ENCODE measurements at places on chromosomes 2 and 18. TPM values are rescaled to one million over a fixed set of nuclear protein-coding genes. Genes with fewer than 3 reads are reported as not detected.

Gene GPAT2
- polyA plus RNA-seq = 4.2 TPM

Gene RGPD3
- 0.22 TPM for polyA plus RNA-seq

Gene SKOR2
- not detected for polyA plus RNA-seq

Gene ZSWIM2
- not detected for polyA plus RNA-seq

Gene ANKRD30B
- polyA plus RNA-seq = not detected

Gene NT5DC4
- polyA plus RNA-seq = not detected

Gene ITGB1BP1
- 55.9 TPM for polyA plus RNA-seq

Gene PTPRM
- polyA plus RNA-seq = 80.2 TPM

Gene GKN1
- 0.25 TPM for polyA plus RNA-seq

Gene MARCHF7
- polyA plus RNA-seq = 103 TPM

Gene MPV17
- polyA plus RNA-seq = 46.8 TPM

Gene RTP5
- not detected for polyA plus RNA-seq

Gene CASP10
- 7.0 TPM for polyA plus RNA-seq

Gene M1AP
- 0.27 TPM for polyA plus RNA-seq

Gene CHRNA1
- polyA plus RNA-seq = 128 TPM

Gene KIAA2012
- 0.19 TPM for polyA plus RNA-seq

GRCh38 chr2:216570357-216570756 lies 62.9 kb upstream of the IGFBP2 start:
- no peak for DNase-seq

- no peak for DNase-seq
Measured at GRCh38 chr18:11042247-11042646, 107.1 kb downstream of the PIEZO2 start.

DNA sequence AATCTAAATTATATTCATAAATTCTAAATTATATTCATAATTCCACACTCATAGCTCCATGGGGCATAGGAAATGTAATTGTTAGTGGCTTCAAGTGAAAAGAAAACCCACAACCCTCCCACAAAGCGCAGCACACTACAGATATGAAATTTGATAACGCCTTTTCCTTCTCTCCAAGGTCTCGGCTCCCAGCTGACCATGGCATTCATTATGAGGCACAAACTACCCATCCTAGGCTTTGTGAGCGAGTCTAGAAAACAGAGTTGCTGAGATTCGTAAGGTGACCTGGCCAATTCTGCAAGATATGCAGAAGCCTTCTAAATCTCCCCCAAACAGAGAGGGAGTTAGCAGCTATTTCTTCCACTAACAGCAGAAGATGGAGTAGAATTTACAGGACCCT lies 5.4 kb downstream of the NPPC start:
- DNase-seq = no peak

DNA sequence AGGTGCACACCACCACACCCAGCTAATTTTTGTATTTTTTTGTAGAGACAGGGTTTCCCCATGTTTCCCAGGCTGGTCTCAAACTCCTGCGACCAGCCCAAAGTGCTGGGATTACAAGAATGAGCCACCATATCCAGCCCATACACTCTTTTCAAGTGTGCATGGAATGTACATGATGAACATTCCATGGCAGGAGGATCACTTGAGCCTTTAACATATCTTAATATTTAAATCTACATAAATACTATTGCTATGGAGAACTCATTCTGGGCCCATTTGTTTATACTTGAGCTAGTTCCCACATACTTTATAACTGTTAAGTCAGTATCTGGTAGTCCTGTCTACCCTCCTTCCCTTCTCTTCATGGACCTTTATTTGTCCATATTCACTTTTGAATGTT lies 48.4 kb downstream of the RPE start:
- DNase-seq = no peak

- no peak for DNase-seq
Measured at GRCh38 chr18:47251289-47252120, at the start of gene SKOR2. Gene SKOR2, minus strand, starts transcription at chr18:47251660. Its CDS starts 2,477 bp downstream, at chr18:47249183.

GRCh38 chr2:8235419-8235818 lies 446.4 kb upstream of the ID2 start:
- no peak for DNase-seq

GRCh38 chr18:5057386-5058348 lies 139.4 kb downstream of the AKAIN1 start:
- DNase-seq = peak; percentile 56

GRCh38 chr18:48992791-48993555 lies 42.2 kb upstream of the SMAD7 start:
- no peak for DNase-seq

- DNase-seq = no peak
Measured at GRCh38 chr2:17362956-17363355, 155.3 kb downstream of the RAD51AP2 start.

- no peak for DNase-seq
Measured at GRCh38 chr2:49251251-49251650, 96.9 kb upstream of the FSHR start.

DNA sequence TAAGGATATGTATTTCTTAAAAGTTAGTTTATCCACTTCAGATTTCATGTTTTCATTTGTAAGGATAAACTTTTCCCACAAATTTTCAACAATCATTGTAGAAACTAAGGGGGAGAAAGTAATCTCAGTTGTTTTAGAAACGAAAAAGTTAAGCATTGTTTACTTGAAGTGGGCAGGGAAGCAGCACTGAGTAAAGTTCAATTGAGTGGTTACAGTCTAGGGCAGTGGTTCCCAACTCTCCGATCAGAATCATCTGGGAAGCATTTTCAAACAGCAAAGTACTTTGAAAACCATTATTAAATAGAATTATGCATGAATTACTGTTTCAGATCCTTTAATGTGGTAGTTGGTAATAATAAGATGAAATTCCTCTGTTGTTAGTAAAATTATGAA lies 12.5 kb downstream of the MRPL35 start:
- no peak for DNase-seq

DNA sequence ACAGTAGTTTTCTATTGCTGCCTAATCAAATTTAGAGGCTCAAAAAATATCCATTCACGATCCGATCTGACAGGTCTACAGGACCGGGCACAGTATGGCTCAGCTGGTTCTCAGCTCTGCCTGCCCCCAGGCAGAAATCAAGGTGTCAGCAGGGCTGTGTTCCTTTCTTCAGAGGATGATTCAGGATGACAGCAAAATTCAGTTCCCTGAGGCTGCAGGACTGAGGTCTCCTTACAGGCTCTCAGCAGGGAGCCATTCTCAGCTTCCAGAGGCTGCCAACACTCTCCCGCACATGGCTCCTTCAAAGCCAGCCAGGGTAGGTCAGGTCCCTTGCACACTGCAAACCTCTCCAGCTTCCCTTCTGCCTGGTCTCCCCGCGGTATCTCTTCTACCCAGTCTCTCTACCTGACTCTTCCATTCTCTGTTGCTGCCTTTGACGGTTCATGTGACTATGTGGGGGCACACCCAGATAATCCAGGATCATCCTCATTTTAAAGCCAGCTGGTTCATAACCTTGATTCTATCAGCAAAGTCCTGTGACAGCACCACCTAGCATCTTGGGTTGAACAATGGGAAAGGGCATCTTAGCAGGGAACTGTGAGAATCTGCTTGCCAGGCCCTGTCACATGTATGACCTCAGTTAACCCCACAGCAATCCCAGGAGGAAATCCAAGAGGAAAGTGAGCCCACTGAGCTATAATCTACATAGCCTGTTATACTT lies 50.4 kb downstream of the UXS1 start:
- no peak for DNase-seq

DNA sequence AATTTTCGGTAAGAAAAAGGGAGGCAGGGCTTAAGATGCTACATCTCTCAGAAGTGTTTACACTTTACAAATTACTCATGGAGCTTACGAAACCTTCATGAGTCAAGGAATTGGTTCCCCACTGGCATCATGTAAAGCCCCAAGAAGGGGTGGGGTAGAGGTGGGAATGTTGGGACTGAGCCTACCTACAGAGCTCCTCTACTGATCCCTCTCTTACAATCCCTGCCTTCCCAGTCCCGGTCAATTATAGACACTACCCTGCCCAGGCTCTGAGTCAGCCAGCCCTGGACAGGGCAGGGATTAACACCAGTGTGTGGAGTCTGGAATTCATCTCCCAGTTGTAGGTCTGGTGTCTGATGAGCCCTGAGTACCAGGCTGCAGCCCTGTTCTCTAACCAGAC lies 248.9 kb downstream of the PAX3 start:
- DNase-seq = no peak

DNA sequence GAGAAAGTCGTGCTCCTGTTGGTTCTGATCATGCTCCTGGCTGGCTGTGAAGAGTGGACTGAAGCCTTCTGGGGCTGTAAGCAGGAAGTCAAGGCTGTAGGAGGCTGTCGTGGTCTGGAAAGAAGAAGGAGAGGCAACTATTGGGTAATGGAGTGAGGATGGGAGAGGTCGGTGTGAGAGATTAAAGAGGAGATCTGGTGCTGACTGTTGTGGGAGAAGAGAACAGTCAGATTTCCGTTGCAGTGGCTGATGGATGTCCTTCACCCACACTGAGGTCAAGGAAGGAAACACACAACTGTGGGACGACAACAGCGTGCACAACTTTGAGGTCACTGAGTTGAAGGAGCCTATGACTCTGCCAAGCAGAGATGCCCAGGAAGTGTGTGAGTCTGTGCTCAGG lies 2.8 kb upstream of the PSMD1 start:
- DNase-seq = no peak

GRCh38 chr2:190507135-190507534 lies 27.4 kb downstream of the NEMP2 start:
- DNase-seq = peak; percentile 28

Measured in hindlimb muscle (tissue), 1 donor.